Astrocyte (in vitro differentiated cells and primary cell): ENCODE measurements at places on chromosomes 12 and 14.

DNA sequence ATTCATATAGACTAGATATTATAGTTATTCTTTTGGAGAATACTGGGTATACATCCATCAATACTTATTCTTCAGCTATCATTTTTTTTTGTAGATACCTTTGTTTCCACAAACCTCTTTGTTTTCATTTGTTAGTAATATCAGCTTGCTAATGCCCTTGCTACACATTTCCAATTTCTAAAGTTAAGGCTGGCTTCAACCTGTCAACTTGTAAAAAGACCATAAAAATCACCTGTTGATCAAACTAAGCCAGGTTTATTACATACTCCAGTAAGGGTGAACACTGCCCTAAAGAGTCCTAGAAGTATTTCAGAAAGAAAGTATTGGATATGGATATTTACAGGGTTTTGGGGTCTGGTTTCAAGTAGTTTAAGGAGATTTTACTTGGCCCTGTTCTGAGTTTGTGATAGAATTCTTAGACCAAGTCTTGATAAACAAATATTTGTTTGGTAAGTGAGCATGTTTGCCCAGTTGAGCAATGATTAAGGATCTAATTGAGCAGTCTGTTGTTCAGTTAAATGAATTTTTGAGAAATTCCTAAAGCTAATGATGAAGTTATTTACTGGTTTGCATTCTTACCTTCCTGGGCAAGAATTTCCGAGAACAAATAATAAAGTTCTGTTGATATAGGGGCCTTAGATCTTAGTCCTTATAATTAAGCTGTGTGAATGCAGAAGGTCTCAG, 52.8 kb upstream of the LRTM2 start:
- DNase-seq, result no peak

DNA sequence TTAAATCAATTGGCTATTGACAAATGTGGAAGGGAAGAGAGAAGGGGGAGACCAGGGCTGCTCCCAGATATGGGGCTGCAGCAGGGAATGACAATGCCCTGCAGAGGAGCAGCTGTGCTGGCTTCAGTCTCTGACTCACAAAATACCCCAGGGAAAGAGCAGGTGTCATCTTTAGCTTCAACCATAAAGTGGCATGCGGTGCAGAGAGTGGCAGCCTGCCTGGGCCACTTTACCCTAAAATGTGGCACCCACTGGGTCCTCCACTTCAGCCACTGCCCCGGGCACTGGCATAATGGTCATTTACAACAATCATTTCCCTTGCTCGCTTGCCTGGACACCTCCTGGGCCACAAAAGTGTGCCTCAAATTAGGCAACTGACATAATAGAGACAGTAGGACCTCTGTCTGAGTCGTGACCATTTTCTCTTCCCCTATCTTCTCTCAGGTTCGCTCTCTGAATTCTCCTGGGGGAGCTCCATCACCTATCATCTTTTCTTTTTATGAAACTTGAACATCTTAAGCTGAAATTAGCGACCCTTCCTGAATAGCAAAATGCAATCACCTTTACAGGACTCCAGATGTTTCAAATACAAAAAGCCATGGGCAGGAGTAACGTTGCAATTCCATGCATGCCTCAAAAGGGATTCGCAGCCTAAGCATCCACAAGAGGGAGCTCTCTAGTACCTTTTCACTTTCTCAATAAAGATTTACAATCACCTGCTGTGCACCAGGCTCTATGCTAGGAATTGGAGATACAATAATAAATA, 179.9 kb upstream of the ATF7IP start:
- DNase-seq, result peak; percentile 6

GRCh38 chr12:69851976-69852375, 26.9 kb downstream of the MYRFL start:
- peak; percentile 59 for DNase-seq

DNA sequence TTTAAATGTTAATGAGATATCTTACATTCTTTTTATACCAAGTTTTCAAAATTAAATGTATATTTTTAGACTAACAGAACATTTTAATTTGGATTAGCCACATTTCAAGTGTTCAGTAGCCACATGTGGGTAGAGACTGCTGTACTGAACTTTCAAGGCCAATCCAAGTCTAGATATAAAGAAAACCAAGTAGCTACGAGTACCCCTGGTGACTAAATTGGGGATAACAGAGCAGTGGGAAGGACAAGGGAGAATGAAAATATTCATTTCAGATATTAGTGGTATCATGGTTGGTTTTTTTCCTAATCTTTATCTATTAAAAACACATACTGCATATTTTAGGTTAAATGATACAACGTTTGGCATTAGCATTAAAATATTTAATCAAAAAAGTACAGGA, 69.4 kb upstream of the RHOJ start:
- peak; percentile 24 for DNase-seq

DNA sequence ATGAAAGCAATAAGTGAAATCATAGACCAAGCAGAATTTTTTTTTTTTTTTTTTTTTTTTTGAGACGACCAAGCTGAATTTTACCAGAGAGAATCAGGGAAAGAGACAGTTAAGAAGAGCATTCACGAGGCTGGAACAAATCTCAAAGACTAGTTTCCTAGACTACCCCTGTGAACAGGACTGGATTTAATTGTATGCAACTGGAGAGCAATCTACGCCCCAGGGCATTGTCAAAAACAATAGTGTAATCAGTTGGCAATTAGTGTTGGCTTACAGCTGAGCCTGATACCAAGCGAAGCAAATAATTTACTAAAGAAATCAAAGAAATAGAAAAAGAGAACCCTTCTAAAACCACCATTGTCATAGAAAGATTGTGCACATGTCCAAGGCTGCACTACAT, 232.9 kb upstream of the CPNE8 start:
- no peak for DNase-seq

- DNase-seq, result peak; percentile 69
Measured at GRCh38 chr12:1811281-1811947, 9.0 kb upstream of the LRTM2 start.

DNA sequence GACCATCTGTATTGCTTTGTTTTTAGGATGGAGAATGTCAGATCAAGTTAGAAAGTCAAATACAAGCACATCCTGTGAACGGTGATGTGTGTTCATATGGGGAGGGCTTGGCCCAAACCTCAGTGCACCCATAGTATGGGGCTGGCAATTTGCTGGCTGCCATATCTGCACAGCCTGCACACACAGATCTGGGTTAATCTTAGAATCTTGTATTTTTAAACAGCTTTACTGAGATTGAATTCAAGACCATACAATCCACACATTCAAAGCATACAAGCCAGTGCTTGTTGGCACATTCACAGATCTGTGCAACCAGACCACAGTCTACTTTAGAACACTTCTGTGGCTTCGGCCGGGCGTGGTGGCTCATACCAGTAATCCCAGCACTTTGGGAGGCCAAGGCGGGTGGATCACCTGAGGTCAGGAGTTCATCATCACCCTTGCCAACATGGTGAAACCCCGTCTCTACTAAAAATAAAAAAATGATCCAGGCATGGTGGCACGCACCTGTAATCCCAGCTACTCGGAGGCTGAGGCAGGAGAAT, 90.4 kb downstream of the CCDC92 start:
- no peak for DNase-seq

- no peak for DNase-seq
Measured at GRCh38 chr12:53505555-53506449, 1.5 kb downstream of the NPFF start.

DNA sequence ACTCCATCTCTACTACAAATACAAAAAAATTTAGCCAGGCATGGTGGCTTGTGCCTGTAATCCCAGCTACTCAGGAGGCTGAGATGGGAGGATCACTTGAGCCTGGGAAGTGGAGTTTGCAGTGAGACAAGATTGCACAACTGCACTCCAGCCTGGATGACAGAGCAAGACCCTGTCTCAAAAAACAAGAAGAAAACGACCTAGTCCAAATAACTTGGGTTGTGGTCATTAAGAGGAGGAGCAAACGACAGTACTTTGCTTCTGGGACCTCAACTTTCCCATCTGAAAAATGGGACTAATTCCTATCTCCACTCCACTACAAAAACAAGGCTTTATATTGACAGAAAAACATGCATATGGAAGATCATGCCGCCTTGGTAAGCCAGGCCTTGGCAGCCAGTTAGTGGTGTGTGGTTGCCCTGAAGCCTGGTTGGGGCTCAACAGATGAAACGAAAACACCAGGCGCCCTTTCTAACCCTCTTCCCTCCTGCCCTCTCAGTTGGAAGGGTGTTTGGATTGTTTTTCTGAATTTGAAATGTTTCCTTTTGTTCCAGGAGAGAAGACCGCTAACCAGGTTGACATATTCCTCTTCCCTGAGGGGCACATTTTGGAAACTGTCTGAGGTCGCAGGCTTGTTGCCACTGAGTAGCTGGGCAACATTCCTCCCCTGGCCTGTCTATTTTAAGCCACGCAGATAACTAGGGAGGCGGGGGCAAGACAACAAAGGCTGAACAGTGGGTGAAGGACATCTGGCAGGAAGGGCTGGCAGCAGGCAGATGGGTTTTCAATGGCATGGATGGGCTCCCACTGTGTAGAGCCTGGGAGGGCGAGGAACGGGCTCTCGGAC, 13.7 kb upstream of the VPS37B start:
- no peak for DNase-seq

DNA sequence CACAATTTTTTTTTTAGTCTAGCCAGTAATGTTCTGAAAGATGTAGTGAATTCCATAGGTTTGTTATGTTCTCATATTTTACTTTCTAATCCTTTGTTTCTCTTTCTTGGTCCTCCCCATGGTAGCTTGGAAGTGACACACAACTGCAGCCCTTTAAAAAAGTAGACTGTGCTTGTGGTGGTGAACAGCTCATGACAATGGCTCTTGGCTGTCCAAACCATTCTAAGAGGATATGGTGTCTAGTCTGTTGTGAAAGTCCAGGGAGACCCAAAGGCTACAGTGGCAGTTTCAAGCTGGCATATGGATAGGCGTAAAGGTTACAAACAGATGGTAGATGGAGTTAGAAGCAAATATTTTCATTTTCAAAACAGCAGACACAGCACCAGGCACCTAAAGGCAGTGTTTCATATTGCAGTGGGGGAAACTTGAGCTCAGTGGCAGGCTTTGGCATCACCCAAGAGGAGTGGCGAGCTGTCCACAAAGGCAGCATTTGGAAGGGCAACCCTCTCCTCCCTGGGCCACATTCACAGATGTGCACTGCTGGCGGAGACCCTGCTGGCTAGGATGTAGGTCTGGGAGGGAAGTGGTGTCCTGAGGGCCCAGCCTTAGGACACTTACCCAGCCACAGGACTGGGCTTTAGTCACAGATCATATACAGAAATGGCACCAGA, 102.1 kb downstream of the DYRK2 start:
- DNase-seq, result no peak

GRCh38 chr12:28955491-28955890, 193.6 kb upstream of the FAR2 start:
- DNase-seq, result peak; percentile 73

DNA sequence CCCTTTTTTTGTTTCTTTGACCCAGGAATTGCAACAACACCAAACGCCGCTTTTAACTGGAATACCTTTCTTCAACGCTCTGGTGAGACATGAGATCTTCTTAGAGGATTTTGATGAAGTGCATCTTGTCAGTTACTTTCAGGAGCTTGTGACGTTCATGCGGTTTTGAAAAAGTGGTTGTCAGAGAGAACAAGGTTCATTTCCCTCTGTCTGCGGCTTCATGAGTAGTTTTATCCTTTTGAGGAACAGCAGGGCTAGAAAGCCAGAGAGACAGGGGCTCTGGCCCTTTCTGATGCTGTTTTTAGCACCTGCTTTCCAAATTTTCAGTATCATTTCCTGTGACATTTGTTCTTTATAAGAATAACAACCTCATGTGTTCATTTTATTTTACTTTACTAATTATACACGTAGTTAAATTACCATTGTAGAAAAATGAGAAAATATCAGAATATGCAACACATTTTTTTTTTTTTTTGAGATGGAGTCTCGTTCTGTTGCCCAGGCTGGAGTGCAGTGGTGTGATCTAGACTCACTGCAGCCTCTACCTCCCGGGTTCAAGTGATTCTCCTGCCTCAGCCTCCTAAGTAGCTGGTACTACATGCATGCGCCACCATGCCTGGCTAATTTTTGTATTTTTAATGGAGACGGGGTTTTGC, 61.8 kb downstream of the GLT1D1 start:
- DNase-seq, result no peak

DNA sequence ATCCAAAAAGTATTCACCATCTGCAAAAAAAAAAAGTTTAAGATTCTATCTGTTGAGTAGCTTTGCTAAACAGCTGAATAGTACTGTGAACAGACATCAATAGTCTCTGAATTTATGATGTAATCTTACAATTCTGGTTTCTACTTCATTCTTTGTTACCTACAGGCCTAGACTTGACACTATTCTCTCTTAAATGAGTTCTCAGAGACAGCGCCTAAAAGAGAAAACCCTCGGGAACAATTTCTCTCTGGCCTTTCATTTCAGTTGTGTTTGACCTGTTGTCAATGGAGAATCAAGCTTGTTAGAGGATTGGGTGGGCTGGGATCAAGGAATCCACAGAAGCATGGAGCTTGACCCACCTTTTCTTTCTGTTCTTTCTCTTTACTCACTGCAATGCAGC, 5.9 kb upstream of the TWF1 start:
- no peak for DNase-seq

DNA sequence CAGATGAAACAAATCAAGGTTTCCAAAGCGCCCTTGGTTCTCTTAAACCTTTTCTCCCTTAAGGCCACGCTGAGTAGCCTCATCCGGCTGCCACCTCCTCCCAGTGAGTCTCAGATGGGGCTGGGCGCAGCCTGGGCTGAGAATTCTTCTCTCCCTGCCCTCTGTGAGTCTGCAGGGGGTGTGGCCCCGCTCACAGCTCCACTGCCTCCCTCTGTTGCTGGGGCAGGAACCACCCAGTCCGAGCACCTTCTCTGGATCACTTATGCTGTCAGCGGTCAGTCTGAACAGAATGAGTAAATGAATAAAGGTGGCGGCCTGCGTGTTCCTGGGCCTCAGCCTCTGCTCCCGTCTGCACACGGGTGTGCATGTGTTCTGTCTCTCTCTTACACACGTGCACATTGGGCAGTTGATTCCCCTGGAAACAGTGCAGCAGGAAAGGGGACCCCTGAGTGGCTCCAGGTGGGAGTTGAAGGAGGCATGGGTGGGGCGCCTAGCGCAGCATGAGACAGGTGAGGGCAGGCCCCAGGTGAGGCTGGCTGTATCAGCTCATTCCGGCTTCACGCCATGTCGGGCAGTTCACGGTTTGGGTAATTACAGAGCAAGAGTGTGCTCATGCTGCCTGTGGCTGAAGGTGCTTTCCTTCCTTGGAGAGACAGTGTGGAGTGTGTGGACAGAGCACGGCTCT, 4.3 kb downstream of the PAPLN start:
- no peak for DNase-seq

- peak; percentile 43 for DNase-seq
Measured at GRCh38 chr12:64672925-64673409, 62.7 kb downstream of the RASSF3 start.

- no peak for DNase-seq
Measured at GRCh38 chr14:91884664-91885063, 17.3 kb upstream of the TC2N start.
